ENCODE measurements at places on chromosomes 3 and 15.

DNA sequence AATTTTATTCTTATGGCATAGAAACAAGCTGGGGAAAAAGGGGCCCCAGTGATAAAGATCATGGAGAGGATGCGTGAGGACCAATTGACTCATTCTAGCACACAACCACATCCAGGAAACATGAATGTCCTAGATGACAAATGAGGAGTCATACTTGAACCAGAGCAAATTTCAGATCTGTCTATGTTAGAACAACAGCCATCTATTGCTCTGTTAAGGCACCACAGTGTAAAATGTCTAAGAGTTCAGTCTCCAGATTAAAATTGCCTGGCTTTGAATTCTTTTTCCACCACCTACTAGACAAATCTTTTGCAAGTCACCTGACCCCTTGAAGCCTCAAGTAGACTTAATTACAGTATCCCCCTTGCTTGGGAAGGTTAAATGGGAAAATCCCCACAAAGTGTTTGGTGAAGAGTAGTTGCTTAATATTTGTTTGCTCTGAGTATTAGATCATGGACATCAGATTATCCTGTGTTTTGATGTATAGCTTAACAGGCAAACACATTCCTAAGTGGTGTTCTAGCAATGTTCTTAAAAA is 258.7 kb upstream of the TGFBR2 start:
- no peaks in the 10 kb centered on the region for H3K36me3 ChIP-seq
- H3K27me3 ChIP-seq, result no peaks in the 10 kb centered on the region
- DNase-seq, result no peak
- H3K27ac ChIP-seq, result no peak overlapping the region
- H3K4me3 ChIP-seq, result no peak overlapping the region
- H3K4me1 ChIP-seq, result peaks cover 23% of the 10 kb centered on the region

DNA sequence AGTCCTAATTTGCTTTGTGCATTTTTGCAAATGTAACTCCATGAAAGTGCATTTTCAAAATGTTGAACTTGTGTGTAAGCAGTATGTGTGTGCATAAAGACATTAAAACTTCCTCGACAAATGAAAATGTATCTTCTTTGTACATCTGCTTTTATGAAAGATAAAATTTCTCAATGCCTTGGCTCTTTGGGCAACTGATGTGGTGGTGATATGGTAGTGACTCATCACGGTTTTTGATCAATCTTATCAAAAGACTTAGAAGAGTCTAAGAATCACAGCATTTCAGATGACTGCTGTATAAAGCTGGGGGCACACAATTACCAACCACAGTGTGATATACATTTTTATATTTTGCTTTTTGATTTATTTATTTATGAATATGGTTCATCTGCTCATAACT is 5.4 kb upstream of the MASP1 start:
- no peak for DNase-seq
- no peak overlapping the region for H3K27ac ChIP-seq
- no peak overlapping the region for H3K4me3 ChIP-seq
- H3K4me1 ChIP-seq, result peaks cover 16% of the 10 kb centered on the region
- H3K27me3 ChIP-seq, result no peaks in the 10 kb centered on the region

- peaks cover 12% of the 10 kb centered on the region for H3K27me3 ChIP-seq
- peak overlapping the region; percentile 62 for H3K4me3 ChIP-seq
- DNase-seq, result no peak
- peak overlapping the region; percentile 85 for H3K27ac ChIP-seq
- H3K36me3 ChIP-seq, result no peaks in the 10 kb centered on the region
These were observed 430 bp downstream of the SLCO2A1 start for GRCh38 chr3:134029256-134029733.

DNA sequence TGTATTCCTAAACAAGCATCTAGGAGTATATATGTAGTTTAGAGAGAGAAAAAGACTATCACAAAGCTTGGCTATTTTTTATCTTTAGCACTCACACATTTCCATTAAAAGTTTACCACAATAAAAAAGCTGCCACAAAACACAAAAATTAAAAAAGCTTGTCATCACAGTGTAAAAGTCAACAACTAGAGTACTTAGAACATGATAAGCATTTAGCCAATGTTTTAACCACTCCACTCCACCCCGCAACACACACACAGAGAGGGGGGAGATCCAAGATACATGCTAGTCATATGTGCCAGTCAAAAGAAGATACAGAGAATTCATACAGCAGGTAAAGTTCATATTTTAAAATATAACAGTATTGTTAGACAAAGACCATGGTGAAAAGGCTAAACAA is 79.7 kb downstream of the STAG1 start:
- H3K27ac ChIP-seq, result no peak overlapping the region
- no peak for DNase-seq
- H3K27me3 ChIP-seq, result no peaks in the 10 kb centered on the region
- H3K36me3 ChIP-seq, result no peaks in the 10 kb centered on the region
- H3K4me3 ChIP-seq, result no peak overlapping the region
- peaks cover 16% of the 10 kb centered on the region for H3K4me1 ChIP-seq

DNA sequence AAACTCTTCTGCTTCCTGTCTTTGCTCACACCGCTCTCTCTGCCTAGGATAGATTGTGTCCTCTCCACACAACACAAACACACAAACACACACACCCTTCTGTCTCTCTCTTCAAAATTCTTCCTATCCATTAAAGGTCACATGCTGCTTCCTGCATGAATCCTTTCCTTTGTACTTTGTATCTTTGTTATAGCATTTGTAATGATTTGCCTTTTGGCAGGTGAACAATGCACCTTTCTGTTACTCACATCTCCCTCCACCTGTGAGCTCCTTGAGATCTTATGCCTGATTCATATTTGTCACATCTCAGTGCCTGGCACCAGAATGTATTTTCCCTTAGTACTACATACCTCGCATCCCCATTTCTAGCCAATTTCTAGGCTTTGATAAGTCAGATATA is 251.4 kb upstream of the UMPS start:
- H3K4me3 ChIP-seq, result no peak overlapping the region
- H3K4me1 ChIP-seq, result no peaks in the 10 kb centered on the region
- H3K27me3 ChIP-seq, result no peaks in the 10 kb centered on the region
- no peaks in the 10 kb centered on the region for H3K36me3 ChIP-seq
- DNase-seq, result no peak

DNA sequence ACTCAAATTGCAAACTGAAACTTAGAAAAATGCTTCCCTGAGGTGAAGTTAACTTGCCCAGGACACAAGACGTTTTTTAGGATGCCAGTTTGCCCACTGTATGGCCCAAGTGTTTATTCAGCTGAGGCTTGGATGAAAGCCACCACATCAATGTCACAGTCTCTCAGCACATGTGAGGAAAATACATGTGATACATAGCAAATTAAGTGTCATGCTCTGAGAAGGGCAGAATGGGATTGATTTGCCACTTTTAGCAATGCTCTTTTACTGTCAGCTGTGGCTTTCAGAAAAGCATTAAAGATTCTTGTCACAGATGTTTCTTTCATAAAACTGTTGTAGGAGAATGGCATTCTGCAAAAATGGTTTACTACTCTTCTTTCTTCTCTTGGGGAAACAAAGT is 165.5 kb downstream of the ZIC1 start:
- H3K27me3 ChIP-seq, result no peaks in the 10 kb centered on the region
- H3K27ac ChIP-seq, result no peak overlapping the region
- DNase-seq, result no peak
- no peaks in the 10 kb centered on the region for H3K4me1 ChIP-seq
- no peaks in the 10 kb centered on the region for H3K36me3 ChIP-seq

- peak overlapping the region; percentile 6 for H3K27ac ChIP-seq
- no peaks in the 10 kb centered on the region for H3K36me3 ChIP-seq
- H3K4me3 ChIP-seq, result no peak overlapping the region
- no peaks in the 10 kb centered on the region for H3K27me3 ChIP-seq
- DNase-seq, result no peak
These were observed 42.9 kb downstream of the CTDSPL start for GRCh38 chr3:37904601-37905000.

- DNase-seq, result no peak
- no peak overlapping the region for H3K27ac ChIP-seq
- no peaks in the 10 kb centered on the region for H3K36me3 ChIP-seq
- no peaks in the 10 kb centered on the region for H3K27me3 ChIP-seq
- H3K4me1 ChIP-seq, result no peaks in the 10 kb centered on the region
These were observed 25.7 kb upstream of the ANO10 start for GRCh38 chr3:43647331-43648166.

- no peaks in the 10 kb centered on the region for H3K36me3 ChIP-seq
- H3K27ac ChIP-seq, result no peak overlapping the region
- no peak overlapping the region for H3K4me3 ChIP-seq
- DNase-seq, result no peak
- no peaks in the 10 kb centered on the region for H3K27me3 ChIP-seq
- H3K4me1 ChIP-seq, result peaks cover 1% of the 10 kb centered on the region
These were observed 18.3 kb downstream of the RASA2 start for GRCh38 chr3:141505166-141505565.
